ENCODE measurements at places on chromosomes 13 and 19.

DNA sequence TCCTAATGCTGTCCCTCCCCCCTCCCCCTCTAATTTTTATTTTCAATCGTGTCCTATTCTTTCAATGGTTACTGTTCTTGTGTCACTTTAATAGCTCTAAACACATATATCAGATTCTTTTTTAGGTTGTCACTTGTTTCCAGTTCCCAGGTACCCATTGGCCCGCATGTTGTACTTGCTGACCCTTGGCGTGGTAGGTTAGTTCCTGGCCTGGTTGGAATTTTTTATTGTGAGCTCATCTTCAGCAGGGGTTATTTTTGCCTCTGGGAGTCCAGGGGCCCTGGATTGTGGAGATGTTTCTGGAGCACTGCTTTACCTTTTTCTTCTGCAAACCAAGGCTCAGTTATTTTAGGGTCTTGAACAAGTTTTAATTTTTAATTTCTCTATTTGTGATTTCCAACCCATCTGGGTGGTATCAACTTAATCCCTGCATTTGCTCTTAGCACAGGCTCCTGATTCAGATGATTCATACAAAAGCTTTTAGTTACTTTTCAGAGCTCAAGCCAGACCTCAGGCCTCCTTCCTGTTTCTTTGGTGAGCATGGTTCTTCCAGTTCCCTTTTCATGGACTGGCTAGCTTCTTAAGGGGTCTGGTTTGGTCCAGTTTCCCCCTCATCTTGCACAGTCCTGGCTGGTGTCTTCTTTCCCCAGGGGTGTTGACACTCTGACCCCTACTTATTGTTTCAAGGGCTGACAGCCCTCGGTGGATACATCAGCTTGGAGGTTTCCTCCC, 220.5 kb downstream of the TM9SF2 start:
- no peak for DNase-seq

- no peak for DNase-seq
These were observed 84.6 kb upstream of the MTIF3 start for GRCh38 chr13:27534981-27535380.

DNA sequence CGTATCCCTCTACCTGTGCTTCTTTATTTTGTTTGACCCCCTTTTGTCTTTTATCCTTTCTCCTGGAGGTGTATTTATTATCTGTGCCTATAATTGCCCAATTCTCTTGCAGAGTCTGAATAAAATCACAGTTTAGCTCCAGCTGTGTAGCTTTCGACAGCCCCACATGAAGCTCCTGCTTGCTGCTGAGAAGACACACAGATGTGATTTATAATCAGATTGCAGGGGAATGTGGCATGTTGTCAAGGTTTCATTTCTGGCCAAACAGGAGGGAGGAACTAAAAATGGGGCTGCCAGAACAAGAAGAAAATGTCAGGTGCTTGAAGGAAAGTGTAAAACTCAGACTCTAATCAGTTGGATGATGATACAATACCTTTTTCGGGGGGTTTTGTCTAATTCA, 22.7 kb downstream of the CCNA1 start:
- no peak for DNase-seq

DNA sequence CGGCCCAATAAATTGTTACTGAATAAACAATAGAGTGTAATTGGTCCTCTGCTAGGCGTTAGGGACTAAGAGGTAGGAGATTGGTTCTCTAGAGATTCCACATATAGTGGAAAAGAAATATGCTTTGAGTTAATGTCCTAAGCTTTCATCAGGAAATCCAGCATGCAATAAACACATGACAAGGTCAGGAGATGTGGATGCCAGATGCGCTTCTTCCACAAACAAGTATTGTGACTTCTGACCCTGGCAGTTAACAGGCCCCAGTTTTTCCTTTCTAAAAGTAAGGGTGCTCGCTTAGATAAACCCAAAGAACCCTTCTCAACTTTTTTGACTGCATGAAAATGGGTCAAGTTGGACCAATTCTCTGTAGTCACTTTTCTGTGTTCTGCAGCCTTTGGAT, 146.5 kb upstream of the SOX21 start:
- no peak for DNase-seq

GRCh38 chr19:12159773-12160414, 3.0 kb upstream of the ZNF136 start:
- DNase-seq = no peak

DNA sequence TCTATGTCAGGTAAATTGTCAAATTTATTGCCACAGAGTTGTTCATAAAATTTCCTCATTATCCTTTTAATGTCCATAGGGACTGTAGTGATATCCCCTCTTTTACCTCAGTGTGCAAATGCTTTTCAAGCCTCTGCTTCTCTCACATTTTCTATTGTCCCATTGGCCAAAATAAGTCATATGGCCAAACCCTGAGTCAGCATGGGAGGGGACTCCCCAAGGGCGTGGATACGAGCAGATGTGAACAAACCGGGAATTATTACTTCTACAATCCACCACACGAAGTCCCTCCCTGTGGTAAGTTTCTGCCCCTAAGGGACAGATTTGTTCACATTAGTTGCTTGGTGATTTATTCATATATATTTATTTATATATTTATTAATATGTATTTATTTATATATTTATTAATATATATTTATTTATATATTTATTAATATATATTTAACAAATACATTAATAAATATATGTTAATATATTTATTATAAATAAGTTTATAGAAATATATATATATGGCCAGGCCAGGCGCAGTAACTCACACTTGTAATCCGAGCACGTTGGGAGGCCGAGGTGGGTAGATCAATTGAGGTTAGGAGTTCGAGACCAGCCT, 20.1 kb upstream of the CAMSAP3 start:
- DNase-seq = no peak

DNA sequence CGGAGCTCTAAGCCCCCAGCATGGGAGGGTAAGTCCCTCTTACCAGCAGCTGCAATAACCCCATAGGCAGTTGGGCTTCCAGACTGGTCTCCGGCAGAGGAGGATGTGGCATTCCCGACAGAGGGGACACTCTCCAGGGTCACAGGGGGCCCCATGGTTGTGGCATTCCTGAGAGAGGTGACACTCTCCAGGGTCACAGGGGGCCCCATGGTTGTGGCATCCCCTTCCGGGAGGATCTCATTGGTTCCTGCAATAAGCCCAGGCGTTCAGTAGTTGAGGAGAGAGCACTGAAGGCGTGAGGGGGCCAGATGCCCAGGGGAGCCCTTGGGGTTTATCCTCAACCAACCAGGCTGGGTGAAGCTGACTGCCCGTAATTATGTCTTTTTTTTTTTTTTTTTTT, 5.4 kb downstream of the CD320 start:
- DNase-seq = no peak

DNA sequence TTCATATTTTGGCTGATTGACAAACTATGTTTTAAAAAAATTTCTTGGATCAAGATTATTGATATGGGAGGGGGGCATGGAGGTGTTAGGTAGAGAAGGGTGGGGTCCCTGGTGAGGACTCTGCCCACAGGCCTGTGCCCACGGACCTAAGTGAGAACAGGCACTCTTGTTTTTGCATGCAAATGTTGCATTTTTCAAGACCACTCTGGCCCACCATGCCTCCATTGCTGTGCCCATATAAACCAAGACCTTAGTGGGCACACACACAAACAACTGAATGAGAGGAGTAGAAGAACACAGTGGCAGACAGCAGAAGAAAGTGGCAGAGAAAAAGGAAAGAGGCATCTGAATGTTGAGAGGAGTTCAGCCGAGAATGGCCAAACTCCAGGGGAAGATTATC, 69.6 kb upstream of the ZNF98 start:
- no peak for DNase-seq

DNA sequence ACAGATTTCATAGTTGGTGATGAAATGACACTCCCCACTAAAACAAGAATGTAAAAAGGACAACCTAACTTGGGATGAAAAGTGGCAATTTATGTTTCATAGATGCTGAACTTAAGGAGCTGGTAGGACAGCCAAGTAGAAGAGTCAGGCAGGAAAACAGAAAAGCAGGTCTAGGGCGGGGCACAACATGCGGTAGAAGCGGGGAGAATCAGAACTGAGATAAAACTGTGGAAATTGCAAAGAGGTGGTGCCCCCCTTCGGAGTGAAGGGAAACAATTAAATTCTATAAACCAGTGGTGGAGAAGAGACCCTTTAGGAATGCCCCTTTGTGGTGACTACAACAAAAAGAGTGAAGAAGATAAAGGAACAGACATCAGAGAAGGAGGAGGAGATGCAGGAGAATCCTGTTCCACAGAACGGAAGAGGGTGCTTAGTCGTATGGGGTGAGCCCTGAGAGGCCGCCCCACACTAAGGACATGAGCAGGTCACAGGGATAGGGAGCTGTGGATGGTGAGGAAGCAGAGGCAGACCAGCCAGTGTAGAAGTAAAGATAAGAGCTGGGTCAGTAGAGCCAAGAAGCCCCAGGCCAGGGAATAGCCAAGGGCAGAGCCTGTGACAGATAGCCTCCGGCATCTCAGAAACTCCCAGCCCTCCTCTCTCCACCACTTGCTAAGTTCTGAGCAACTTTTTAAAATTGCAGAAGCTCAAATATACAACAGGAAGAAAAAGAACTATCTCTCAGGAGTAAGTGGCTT, 100.3 kb upstream of the DOCK9 start:
- no peak for DNase-seq

DNA sequence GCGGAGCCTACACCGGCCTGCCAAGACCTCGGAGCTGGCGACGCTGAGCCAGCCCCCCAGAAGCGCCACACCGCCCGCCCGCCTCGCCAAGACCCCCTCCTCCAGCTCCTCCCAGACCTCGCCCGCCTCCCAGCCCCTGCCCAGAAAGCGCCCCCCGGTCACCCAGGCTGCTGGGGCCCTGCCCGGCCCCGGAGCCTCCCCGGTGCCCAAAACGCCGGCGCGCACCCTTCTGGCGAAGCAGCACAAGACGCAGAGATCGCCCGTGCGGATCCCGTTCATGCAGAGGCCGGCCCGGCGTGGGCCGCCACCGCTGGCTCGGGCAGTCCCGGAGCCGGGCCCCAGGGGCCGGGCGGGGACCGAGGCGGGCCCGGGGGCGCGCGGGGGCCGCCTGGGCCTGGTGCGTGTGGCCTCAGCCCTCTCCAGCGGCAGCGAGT, 10.2 kb downstream of the C19orf25 start:
- DNase-seq = no peak
